OCI-LY7 (cell line): ENCODE measurements at places on chromosomes 2 and 18.

DNA sequence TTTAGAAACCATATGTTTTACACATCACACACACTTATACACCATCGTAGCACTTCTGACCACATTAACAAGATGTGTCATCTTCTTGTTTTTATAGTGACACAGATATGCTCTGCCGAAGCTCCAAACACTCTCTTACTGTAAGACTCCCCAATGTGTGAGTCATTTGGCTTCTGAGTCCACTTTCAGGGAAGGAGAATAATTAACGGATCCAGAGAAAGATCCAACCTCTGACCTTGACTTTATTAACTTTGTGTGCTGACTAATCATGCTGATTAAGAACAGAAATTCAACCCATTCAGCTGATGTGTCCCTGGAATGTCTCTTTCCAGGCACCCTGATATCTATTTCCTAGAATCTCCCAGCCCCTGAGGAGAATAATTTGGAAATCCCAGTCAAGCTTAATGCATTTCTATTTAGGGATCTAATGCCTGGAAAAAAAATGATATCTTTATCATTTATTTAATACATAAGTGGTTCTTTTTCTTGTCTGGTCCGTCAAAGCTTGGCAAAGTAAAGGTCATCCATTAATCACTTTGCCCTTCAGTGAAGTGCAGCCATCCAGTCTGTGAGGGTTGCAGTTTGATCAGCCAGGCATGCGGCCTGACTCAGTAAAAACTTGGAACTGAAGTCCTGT lies 615.8 kb upstream of the SYT4 start:
- DNase-seq = no peak

GRCh38 chr2:171921970-171922229 lies 361 bp upstream of the HAT1 start:
- DNase-seq = no peak

DNA sequence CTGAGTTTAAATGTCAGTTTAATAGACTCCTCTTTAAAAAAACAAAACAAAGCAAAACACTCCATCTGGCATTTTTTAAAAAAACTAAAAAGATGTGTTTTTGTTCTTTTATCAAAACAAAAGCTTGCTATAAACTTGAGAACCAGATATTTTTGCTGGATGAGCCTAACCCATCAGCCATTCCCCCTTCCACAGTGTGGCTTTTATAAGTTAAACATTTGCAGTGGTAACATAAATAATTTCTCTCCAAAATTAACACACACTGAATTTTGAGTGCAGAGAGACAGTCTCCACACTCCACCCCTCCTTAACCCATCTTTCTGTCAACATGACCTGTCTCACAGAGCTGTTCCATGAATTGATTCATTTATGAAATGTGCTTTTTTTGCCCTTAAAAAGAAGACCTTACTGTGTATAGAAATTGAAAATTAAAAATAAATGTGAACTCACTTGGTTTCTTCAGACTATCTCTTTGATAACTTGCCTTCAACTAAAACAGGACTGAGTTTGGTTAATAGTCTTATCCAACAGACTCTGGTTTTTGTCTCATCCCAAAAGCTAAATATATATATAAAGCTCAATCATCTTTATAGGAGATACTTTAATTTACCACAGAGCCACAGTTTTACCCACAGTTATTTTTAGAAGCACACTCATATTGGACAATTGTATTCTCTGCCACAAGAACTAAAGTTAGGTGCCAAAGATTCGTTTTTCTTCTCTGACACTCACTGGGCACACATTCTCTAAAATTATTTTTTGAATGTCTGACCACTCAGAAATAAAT lies 64.8 kb upstream of the STK39 start:
- DNase-seq = no peak

GRCh38 chr2:211159972-211160371 lies 603.6 kb downstream of the CPS1 start:
- no peak for DNase-seq

GRCh38 chr2:230158468-230158867 lies 61.3 kb downstream of the SP110 start:
- DNase-seq = no peak

- DNase-seq = peak; percentile 84
Measured at GRCh38 chr18:48928787-48929186, 22.0 kb downstream of the SMAD7 start.

- DNase-seq = no peak
Measured at GRCh38 chr2:15939556-15939853, 845 bp upstream of the MYCN start.

GRCh38 chr18:50199346-50199855 lies 4.5 kb upstream of the MYO5B start:
- no peak for DNase-seq

GRCh38 chr2:219656526-219656925 lies 29.1 kb downstream of the SLC4A3 start:
- DNase-seq = no peak

- DNase-seq = no peak
Measured at GRCh38 chr2:28325567-28326468, 66.8 kb upstream of the FOSL2 start.

- DNase-seq = no peak
Measured at GRCh38 chr18:57755473-57756067, 47.5 kb downstream of the ATP8B1 start.

DNA sequence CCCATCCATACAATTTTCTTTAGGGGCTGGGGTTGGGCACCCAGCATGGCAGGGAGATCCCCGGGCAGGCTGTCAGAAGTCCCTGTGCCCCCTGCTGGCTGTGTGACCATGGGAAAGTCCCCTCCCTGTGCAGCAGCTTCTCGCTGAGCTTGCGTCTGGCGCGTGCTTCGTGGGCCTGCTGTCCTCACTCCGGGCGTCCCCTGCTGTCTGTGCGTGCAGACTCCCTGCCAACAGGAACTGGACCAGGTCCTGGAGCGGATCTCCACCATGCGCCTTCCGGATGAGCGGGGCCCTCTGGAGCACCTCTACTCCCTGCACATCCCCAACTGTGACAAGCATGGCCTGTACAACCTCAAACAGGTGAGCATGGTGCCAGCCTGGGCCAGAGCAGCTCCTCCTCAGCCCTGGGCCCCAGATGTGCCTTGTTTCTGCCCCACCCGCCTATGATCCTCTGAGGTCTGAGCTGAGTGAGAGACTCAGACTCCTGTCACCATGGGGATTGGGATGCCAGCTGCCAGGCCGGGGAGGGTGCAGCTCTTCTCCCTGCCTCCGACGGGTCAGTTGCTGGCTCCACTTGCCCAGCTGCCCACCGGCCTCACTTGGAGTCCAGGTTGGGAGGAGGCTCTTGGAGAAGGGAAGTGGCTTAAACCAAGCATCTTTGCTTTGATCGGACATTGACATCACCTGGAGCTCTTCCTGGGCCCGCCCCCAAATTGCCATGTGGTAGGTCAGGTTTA lies 28.6 kb downstream of the IGFBP2 start:
- DNase-seq = peak; percentile 8

- no peak for DNase-seq
Measured at GRCh38 chr2:68319398-68320117, at the start of gene CNRIP1. TSS of gene CNRIP1 (minus strand) at chr2:68319949. CDS start at chr2:68319400, 549 bp downstream.

DNA sequence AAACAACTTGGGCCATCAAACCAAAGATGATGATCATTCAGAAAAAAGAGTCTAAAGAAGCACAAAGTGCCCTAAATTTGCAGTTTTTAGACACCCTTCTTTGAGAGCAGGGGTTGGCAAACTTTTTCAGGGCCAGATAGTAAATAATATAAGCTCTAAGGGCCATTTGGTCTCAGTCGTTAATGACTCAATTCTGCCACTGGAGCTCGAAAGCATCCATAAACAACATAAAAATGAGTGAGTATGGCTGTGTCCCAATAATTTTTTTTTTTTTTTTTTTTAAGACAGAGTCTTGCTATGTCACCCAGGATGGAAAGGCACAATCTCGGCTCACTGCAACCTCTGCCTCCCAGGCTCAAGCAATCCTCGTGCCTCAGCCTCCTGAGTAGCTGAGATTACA lies 152.3 kb downstream of the DTNB start:
- DNase-seq = no peak
